Right hindlimb (tissue), 1 donor: ENCODE measurements at places on chromosomes 13 and 19.

- DNase-seq, result no peak
Observed at GRCh38 chr13:79869326-79869725, 388.4 kb downstream of the NDFIP2 start.

DNA sequence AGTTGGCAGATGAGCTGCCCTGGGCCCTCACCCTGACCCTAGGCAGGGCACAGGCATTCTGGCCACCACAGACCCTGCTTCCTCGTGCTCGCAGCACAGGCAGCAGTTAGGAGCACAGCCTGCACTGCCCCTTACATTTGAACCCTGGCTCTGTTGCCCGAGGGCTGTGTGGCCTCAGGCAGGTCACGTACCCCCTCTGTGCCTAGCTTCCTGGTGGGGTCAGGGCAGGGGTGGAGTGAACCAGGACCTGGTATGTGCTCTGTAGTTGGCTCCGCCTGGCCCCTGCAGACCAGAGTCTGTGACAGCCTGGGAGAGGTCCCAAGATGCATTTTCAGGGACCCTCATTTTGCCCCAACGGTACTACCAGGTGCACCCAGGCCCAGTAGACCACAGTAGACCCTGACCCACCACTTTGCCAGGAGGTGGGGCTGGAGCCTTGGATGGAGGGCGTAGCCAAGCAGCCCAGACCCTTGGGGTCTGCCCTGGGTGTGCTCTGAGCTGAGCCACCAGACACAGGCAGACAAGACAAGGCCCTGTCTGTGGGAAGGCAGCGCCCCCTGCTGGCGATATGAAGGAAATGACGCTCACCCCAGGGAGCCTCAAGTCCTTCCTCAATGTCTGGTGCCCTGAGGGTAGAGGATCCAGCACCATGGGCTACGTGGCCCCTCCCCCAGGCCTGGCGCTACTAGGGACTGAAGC lies 9.1 kb downstream of the LYL1 start:
- DNase-seq, result peak; percentile 86

DNA sequence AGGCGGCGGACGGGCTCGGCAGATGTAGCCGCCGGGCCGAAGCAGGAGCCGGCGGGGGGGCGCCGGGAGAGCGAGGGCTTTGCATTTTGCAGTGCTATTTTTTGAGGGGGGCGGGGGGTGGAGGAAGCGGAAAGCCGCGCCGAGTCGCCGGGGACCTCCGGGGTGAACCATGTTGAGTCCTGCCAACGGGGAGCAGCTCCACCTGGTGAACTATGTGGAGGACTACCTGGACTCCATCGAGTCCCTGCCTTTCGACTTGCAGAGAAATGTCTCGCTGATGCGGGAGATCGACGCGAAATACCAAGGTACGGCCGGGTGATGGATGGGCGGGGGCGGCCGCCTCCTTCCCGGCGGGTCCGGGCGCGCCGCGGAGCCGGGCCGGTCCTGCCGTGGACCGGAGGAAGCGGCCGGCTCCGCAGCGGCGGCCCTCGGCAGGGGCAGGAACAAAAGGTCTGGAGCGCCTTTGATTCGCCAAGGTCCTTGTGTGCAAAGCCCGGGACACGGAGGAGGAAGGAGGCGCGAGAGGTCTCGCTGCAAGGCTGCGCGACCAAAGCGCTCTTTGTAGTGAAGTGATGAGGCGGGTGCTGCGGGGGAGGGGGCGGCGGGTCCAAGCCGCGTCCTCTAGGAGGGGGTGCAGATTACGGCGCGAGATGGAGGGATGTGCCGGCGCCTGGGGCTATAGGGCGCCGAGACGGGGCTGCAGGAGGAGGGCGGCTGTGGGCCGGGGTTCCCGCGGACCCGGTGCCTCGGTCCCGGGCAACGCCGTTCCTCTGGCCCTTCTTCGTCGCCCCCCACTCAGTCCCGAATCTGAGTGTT lies 689 bp downstream of the ING1 start:
- DNase-seq, result peak; percentile 69

- peak; percentile 82 for DNase-seq
Observed at GRCh38 chr19:1864480-1865171, 1.2 kb upstream of the KLF16 start.

DNA sequence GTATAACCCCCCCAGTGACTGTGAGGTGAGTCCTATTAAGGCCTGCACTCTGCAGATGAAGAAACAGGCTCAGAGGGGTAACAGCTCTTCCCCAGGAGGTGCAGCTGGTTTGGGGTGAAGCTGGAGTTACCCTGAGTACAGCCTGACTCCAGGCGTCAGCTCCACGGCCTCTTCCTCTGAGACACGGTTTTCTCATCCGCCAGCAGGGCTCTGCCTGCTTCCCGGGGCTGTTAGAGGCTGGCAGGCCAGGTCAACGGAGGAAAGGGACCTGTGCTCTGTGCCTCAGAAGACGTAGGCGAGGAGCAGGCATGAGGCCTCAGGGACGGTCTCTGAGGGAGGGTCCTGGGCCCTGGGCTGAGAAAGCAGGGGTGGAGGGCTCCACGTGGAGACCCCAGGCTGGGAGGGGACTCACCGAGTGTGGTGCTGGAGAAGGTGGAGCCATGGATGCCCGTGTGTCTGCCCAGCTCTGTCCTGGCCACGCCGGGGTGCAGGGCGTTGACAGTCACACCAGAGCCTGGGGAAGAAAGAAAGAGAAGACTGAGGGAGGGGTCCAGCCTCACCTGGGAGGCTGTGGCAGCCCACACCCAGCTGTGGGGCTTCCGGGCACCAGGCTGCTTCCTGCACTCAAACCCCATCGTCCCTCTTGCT lies 9.0 kb upstream of the GP6 start:
- DNase-seq, result no peak

DNA sequence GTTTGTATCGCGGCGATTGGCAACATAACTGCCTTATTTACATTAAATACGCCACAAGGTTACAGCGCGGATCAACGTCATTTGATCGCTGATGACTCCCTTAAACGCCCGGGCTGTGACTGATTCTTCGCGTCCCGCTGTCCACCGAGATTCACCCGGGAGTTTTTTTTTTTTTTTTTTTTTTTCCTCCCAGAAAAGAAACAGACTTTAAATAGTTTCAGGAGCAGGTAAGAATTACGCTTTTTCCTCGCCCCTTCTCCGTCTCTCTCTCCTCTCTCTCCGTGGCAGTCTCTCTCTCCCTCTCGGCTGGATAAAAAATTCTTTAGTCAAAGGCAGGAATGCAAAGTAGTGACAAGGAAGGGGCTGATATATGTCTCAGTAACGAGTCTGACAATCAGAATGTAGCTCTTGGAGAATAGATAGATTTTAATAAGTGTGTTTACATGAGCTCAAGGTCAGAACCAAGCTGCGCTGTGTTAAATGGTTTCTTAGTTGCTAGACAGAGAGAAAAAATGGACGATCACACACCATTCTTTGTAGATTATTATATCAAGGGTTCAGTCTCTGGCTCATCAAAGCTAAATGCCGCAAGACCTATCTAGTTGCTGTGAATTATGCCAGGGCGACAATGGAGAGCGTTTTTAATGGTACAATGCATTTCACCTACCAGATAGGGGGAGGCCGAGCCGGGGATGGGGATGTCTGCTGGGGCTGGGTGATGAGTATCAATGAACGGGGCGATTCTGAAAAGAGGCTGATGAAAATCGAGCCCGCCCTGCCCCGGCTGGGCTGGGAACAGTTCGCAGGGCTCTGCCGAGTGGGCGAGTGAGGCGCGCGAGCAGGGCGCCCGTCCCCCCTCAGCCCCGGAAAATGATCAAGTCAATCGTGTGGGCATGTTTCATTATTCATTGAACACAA lies 147.2 kb upstream of the ZNF536 start:
- DNase-seq, result no peak

- peak; percentile 89 for DNase-seq
Observed at GRCh38 chr19:16247353-16248182, 49.9 kb downstream of the AP1M1 start.

DNA sequence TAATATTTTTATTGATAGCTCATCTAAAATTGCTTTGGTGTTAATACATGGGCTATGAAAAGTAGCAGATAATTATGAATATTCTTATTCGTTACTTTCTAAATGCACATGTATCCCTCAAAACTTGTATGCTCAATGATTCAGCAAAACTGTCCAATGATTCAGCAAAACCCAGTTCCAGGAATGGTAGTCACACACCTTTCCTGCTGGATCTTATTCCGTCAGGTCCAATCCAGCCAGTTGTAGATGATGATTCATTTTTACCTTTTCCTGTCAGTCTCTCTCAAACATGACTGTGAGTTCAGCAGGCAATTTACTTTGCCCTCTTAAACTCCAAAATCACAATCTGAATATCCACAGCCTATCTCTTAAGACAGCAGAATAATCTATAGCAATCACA lies 1082.6 kb downstream of the EFNB2 start:
- DNase-seq, result no peak

DNA sequence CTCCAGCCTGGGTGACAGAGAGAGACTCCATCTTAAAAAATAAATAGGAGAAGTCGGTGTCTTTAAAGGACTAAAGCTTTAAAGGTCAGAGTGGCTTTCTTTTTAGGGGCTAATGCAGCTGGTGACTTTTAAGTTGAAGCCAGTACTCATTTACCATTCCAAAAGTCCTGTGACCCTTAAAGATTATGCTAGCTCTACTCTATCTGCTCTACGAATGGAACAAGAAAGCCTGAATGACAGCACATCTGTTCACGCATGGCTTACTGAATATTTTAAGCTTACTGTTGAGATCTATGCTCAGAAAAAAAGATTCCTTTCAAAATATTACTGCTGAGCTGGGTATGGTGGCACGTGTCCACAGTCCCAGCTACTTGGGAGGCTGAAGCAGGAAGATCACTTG lies 16.4 kb downstream of the TDRD12 start:
- DNase-seq, result no peak

DNA sequence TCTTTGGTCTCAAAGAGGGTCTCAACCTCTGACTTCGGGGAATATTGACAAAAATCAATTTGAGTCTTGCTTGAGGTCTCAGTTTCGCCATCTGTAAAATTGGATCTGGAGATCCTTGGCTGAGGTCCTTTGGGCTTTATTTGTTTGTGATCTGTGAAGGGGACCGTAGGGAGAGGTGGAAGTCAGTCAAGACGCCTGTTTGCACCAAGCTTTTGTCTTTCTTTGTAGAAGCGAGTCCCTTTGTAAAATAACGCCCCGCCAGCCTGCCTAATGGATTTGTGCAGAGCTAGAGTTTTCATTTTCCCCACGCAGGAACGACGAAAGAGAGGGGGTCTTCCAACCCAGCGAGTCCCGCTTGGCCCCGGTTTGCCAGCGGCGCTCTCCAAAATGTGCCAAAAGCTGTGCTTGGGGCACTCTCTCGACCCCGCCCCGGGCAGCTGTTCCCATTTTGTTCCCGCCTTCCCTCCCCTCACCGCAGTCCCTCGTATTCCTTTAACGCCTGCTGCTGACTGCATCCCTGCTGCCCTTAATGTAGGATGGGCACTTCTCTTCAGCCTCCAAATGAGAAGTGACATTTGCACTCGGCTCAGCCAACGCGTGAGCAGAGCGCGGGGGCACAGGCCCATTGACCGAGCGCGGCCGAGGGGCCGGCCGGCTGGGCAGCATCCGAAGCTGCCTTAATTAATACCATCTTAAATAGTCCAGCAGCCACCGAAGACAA lies 13.0 kb downstream of the ZIC5 start:
- no peak for DNase-seq
